HTR-8/SVneo (cell line): ENCODE measurements at places on chromosomes 11 and 22.

- no peak for DNase-seq
These were observed 14.5 kb downstream of the LRRC32 start for GRCh38 chr11:76656050-76656531.

- DNase-seq, result no peak
These were observed 18.2 kb upstream of the SYT13 start for GRCh38 chr11:45304111-45304991.

DNA sequence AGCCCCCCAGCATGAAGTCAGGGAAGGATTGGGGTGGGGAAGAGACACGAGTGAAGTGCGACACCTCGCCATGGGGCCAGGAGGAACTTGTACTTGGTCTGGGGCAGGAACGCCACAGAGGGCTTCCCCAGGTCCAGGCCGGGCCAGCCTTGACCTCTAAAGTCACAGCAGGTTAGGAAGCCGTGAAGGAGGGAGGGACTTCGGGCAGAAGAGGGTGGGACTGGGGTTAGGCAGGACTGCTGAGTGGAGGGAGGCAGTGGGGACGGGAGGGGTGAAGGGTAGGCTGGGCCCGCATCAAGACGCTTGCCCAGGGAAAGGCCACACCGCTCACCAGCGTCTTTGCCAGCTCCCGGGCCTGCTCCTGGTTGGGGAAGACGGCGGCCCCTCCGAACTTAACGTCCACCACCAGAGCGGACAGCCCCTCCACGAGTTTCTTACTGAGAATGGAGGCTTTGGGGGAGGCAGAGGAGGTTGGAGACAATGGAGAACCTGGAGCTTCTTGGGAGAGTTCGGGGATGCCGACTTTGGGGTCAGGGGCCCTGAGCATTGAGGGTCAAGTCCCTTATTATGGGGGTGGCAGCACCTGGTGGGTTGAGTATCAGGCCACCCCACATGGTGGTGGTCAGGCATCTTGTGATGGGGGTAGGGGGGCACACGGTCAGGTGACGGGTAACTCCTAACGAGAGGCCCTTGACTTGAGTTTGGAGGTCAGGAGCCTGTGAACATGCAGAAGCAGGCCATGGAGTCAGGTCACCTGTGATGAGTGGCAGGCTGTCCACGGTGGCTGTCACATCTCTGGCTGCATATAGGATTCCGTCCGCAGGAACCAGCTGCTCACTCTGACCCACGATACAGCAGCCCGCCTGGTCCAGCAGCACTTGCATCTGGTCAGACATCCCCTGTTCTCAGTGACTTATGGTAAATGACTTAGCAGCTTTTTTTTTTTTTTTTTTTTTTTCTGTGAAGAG is 1.7 kb upstream of the SCO2 start:
- DNase-seq, result no peak

DNA sequence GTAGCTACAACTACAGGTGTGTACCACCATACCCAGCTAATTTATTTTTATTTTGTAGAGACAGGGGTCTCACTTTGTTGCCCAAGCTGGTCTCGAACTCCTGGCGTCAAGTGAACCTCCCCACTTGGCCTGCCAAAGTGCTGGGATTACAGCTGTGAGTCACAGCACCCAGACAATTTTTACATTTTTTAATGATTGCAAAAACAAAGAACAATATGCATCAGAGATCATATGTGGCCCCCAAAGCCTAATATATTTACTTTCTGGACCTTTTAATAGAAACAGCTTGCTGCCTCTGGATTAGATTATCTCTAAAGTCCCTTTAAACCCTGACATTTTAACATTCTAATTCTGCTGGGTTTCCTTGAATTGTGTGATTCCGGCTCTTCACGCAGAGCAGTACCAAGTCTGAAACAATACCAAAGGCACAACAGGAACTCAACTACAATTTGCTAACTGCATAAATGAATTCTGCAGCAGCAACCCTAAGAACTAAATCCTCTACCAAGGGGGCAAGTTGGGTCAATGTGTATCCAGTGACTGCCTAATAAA is 25.0 kb downstream of the RAB30 start:
- DNase-seq, result no peak

- DNase-seq, result no peak
These were observed 4.3 kb downstream of the LRRC51 start for GRCh38 chr11:72084965-72085364.

DNA sequence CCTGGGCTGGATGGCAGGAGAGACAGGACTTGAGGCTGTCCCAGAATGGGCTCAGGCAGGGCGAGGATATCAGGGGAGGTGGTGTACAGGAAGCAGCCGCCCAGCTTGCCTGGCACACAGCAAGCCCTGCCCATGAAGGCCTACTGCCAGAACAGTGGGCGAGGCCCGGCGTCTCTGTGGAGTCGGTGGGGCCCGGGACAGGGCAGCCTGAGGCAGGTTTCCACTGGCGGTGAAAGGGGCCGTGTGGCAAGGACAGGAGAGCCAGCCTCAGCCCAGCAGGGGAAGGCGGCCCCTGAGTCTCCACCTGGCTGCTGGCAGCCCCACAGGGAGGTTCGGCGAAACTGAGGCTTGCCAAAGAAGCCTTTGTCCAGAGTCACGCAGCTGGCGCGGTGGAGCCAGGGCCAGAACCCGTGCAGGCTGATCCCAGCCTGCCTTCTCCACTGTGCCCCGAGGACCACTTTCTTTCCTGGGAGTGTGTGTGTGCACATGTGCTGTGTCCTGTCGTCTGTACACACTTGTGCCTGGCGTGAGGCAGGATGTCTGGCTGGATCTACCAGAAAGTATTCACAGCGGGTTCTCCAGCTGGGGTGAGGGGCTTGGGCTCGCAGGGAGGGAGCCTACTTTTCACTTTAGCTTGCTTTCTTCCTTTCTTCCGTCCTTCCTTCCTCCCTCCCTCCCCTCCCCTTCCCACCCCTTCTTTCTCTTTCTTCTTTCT is 1.2 kb downstream of the TSPO start:
- no peak for DNase-seq

GRCh38 chr11:78256962-78257361 is 68.2 kb downstream of the USP35 start:
- DNase-seq, result no peak

- no peak for DNase-seq
These were observed 32.2 kb upstream of the AQP11 start for GRCh38 chr11:77557553-77557952.

GRCh38 chr11:4821021-4821420 is at the start of gene OR51F2:
Gene OR51F2, plus strand, starts transcription at chr11:4821321. Its CDS starts 101 bp downstream, at chr11:4821422.
- DNase-seq, result no peak

DNA sequence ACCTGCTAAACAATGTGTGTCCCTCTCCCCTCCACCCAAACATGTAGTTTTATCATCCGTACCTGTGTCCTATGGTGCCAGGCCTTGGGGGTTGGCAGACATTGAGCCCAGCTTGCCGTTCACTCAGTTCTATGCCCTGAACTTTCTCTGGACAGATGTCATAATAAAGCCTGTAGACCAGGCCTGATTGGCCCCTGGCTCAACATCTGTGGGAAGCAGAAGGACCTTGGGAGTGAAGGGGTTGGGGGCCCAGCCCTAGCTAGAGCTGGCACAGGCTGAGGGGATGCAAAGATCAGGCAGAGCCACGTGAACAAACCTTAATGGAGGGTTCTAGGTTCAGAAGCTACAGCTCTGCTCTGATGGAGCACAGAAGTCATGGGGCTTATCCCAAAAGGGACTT is 600.6 kb downstream of the BUD13 start:
- DNase-seq, result no peak

DNA sequence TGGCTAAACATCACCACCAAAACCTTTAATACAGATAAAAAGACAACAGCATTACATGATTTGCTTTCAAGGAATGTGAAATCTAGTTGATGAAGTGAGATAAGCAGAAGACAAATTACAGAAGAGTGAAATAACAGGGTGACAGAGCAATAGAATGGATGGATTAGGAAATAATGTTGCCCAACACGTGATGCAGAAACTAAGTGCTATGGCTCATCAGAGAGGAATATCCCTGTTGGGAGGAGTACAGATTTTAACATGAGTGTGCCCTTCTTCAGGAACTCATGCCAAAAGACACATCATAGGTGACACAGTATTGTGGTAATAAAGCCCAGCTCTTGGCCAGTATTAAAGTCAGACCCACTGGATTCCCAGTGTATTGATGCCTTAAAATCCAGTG is 176.6 kb upstream of the RAG2 start:
- DNase-seq, result no peak

- peak; percentile 85 for DNase-seq
These were observed 64.2 kb downstream of the CACNA1I start for GRCh38 chr22:39634530-39635405.

DNA sequence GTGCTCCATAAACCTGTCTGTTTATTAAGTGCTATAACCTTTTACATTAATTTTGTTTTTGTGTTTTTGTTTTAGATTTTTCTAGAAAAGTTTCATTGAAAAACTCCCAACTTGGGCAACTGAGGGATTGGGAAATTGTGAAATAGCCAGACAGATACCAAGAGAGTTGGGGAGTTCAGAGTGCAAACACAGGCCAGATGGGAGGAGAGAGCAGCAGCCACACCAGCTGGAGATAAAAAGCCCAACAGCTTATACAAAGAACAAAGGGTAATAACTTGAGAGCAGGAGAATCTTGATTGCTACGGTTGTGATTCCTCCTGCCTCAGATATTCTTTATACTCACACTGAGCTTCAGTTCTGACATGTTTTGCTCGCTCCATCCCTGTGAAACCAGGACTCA is 1642.2 kb downstream of the LRRC4C start:
- no peak for DNase-seq

- DNase-seq, result no peak
These were observed 7.5 kb upstream of the SLC2A11 start for GRCh38 chr22:23850136-23850611.

DNA sequence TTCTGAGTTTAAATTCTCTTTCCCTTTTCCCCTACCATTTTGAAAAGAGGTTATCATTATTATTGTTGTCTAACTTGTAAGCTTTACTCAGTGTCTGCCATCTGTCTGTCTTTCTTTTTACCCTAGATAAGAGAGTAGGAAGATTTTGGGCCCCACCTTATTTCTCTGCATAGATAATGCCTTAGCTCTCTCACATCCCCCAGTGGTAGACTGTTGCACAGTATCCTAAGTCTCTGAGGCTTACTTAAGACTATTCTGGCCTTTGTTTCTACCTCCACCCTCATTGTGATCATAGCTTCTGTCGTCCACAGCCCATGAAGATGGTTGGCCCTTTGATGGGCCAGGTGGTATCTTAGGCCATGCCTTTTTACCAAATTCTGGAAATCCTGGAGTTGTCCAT is 3.6 kb upstream of the OR51L1 start:
- no peak for DNase-seq

DNA sequence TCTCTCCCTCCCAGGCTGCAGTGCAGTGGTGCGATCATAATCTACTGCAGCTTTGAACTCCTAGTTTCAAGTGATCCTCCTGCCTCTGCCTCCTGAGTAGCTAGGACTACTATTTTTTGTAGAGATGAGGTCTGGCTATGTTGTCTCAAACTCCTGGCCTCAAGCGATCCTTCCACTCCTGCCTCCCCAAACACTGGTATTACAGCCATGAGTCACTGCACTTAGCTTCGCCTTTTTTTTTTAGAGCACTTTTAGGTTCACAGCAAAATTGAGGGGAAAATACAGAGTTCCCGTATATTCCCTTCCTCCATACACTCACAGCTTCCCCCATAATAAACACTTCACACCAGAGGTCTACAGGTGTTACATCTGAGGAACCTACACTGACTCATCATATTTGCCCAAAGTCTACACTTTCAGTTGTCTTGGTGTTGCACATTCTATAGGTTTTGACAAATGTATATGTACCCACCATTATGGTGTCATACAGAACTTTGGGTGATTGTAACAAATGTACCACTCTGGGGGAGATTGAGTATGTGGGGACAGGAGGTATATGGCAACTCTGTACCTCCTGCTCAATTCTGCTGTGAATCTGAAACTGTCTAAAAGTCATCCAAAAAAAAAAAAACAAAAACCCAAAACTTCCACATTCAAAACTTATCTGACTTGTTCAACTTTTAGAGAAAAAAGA is 11.3 kb upstream of the SLC37A4 start:
- no peak for DNase-seq

- no peak for DNase-seq
These were observed 2.4 kb upstream of the ZBTB16 start for GRCh38 chr11:114057147-114057546.

GRCh38 chr22:47151490-47151889 is 389.0 kb downstream of the TBC1D22A start:
- peak; percentile 51 for DNase-seq

GRCh38 chr11:129278586-129279319 is 86.6 kb upstream of the ARHGAP32 start:
- no peak for DNase-seq

DNA sequence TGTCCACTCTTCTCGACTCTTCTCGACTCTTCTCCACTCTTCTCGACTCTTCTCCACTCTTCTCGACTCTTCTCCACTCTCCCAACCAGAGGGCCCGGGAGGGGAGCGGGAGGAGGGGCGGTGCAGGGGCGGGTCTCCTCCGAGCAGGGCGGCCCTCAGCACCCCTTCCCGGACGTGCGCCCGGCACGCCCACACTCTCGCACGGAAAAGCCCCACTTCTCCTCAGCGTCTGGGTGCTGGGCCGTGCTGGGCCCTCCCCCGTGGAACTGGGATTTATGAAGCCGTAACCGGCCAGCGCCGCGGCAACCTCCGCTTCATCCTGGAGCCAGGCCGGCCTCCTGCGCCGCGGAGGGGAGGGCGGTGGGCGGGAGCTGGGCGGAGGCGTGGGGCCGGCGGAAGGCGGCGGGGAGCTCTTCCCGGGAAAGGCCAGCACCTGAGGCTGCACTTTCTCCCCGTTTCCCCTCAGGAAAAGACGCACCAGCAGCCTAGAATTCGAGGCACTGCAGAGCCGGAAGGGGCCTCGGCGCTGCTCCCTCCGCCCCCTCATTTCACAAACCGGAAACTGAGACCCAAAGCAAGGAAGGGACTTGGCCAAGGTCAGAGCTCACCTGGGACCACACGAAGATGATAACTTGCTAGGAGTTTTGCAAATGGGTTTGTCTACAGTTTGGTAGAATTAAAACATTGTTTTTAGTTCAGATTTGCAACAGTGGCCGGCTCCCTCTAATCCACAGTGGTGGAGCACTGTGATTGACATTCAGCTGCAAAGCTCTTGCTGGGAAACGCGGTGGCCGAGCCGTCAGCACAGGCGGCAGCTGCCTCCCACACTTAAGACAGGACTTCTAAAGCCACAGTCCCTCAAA is 31.6 kb upstream of the JAM3 start:
- DNase-seq, result peak; percentile 29

- DNase-seq, result no peak
These were observed 132.7 kb downstream of the CASP12 start for GRCh38 chr11:104765401-104766095.

DNA sequence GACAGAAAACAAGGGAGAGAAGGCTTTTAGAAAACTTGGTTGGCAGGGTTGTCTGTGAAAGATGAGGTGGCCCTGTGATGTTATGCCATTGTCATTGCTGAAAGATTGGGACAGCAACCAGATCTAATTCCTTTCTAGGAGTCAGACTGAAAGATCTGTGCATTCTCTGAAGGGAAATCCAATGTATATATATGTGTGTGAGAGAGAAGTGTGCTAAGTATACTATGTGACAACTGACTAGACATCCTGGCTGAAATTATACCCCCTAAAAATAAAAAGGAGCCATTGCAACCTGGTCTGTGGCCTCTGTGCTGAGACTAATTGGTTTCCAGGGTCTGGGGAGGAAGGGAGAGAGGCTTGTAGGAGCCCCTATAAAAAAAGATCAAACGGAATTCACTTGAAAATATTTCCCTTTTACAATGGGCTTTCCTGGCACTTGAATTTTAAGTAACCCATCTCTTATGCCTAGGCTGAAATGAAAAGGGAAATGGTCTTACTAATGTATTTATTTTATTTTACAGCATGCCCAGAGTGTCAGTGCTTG is 1.2 kb upstream of the MPPED2 start:
- no peak for DNase-seq

- DNase-seq, result no peak
These were observed 41.2 kb downstream of the NTM start for GRCh38 chr11:131411636-131412035.
